ENCODE measurements at places on chromosomes 7 and 10. TPM values are rescaled to one million over a fixed set of nuclear protein-coding genes. Genes with fewer than 3 reads are reported as not detected.

CFAP58 gene
- 0.60 TPM for total RNA-seq

HMX2 gene
- not detected for total RNA-seq

SLC13A1 gene
- total RNA-seq = not detected

SEMA3C gene
- total RNA-seq = 59.2 TPM

AKR1E2 gene
- total RNA-seq = 6.7 TPM

FRMPD2 gene
- 0.72 TPM for total RNA-seq

GRID2IP gene
- 1.0 TPM for total RNA-seq

FAM25C gene
- total RNA-seq = 28.6 TPM

CLCN1 gene
- total RNA-seq = not detected

CALCR gene
- total RNA-seq = not detected

SLC18A3 gene
- total RNA-seq = not detected

PON3 gene
- 11.6 TPM for total RNA-seq

NPC1L1 gene
- total RNA-seq = not detected

SBDS gene
- 68.4 TPM for total RNA-seq

CPA4 gene
- 83.3 TPM for total RNA-seq

All from suprapubic skin (tissue), 4 donors.